ENCODE measurements at places on chromosomes 16 and 17.

GRCh38 chr17:79955167-79955549 lies 80.5 kb downstream of the TBC1D16 start:
- no peak for DNase-seq

DNA sequence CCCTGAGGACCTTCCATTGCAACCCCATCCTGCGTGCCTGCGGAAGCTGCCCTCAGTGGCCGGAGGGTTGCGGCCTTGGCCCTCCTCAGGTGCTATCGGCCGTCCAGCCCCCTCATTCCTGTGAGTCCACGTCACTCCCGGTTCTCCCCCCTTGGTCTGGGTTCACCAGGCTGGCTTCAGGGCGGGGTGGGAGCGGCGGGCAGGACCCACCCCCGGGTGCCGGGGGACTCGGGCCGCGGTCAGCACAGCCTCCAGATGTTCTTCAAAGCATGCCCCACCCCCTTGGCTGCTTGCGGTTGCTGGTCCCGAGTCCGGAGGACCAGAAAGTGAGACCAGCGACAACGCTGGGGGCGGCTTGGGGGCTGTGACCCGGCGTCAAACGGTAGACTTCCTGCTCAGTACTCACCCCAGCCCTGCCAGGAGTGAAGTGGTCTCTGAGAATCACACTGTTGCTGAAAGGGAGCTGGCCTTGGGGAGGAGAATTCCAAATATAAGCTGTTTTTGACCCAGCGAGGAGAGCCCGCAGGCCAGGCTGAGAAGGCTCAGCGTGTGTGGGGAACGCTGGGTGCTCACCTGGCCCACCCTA lies 4.5 kb downstream of the ZNF469 start:
- DNase-seq, result no peak

- peak; percentile 69 for DNase-seq
Measured at GRCh38 chr16:66549284-66550131, at the start of gene TK2. Gene TK2 (minus strand): TSS chr16:66550122. CDS start chr16:66550061, 61 bp downstream.

DNA sequence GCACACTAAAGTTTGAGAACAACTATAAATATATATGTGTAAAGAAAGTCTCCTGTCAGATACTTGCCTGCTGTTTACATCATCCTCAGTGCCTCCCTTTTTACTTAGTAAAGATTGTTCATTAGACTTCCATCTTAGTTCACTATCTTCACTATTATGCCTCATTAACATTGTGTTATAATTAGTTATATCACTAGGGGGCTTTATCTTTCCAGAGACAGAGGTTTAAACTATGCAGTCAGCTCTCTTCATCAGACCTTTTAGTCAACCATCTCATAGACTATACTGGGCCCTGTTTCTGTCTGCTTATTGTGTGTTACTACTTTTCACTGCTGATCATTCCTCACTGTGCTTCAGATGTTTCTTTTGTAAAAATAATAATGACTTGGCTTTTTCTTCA lies 630.8 kb upstream of the KIF2B start:
- DNase-seq, result no peak

GRCh38 chr16:69463876-69464275 lies 39.5 kb downstream of the CYB5B start:
- no peak for DNase-seq

GRCh38 chr17:17141860-17142552 lies 64.1 kb downstream of the PLD6 start:
- peak; percentile 32 for DNase-seq

DNA sequence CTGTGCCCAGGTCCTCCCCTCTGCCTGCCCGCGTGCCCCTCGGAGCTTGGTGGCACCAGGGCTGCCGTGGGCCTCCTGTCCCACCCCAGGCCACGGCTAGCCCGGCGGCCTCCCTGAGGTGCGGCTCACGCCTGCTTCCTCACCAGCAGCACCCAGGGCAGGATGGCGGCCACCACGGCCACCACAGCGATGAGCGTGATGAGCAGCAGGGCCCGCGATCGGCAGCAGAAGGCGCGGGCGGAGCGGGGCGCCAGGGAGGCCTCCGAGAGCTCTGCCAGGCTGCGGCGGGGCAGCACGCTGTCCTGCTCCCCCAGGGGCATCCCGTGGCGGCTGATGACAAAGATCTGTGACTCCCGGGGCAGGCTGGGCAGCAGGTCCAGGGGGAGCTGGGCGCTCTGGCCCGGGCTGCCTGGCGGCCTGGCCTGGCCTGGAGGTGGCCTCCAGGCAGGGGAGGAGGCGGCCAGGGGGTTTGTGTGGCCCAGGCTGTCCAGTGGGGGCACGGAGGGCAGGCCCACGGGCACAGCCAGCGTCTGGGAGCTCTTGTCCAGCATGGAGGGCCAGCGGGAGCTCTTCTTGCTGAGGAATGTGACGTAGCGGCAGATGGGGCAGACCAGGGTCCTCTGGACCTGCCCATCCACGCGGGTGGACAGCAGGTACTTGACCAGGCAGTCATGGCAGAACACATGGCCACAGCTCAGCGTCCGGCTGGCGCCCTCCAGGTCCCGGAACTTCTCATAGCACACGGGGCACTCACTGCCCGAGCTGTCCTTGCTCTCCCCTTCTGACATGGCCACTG lies 4.8 kb downstream of the RNF222 start:
- no peak for DNase-seq

- DNase-seq, result no peak
Measured at GRCh38 chr16:47664653-47665325, 203.7 kb downstream of the PHKB start.

DNA sequence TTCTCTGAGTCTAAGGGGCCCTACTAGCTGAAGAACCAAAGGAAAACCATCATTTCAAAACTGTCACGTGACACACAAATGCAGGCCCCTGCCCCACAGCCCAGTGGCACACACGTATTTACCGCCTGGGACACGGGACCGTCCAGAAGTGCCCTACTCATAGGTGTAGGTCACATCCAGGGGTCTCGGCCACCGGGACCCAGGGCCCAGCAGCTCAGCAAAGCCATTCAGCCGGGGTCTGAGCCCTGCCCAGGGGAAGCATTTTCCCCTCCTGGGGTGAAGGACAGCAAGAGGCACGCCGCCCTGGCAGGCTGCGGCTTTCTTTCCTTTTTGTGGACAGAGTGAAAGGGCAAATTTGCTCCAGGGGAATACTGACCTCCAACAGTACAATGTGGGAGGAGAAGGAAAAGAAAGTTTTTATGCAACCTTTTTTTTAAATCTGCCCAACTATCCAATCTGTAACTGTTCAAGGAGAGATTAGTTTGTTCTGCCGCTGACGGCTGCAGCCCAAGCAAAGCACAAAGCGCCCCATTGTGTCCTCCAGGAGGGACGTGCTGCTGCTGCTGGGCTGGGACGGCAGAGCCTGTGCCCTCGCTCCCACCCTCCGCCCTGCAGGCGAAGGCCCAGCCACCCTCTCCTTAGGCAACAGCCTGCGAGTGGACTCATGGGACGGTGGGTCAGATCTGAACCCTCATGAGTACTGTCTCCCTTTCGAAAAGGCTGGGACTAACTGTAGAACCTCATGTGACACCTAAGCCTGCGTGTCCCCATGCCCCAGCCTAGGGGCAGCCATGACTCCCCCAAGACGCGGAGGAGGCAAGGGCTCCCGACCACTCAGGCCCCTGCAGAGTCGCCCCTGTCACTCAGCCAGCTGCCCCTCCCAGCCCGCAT lies 21.3 kb downstream of the SLC7A5 start:
- no peak for DNase-seq

DNA sequence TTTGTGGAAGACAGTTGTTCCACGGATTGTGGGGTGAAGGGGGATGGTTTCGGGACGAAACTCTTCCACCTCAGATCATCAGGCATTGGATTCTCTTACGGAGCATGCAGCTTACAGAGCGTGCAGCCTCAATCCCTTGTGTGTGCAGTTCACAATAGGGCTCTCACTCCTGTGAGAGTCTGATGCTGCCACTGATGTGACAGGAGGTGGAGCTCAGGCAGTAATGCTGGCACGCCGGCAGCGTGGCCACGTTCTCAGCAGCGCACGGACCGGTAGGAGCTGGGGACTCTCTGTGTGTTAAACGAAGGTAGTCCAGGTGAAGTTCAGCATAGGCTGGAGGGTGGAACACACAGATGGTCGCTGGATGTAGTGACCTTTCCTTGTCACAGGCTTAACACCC lies 37.8 kb downstream of the SEC14L1 start:
- no peak for DNase-seq

DNA sequence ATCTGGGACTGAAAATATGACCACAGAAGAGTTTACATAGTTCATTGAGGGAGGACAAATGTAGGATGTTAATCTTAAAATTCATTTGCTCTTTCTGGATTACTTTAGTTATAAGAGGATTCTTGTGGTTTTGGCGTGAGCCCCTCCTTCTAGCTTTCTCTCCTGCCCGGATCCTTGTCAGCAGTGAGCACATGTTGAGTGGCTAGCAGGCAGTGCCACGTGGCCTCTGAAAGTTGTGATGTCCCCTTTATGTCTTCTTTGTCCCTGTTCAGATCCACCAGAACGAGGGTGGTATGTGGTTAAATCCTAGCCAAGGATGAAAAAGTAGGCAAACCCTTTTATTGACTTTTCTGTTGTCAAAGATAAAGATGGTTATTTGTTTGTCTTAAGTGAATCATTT lies 83.8 kb downstream of the GNAO1 start:
- no peak for DNase-seq

DNA sequence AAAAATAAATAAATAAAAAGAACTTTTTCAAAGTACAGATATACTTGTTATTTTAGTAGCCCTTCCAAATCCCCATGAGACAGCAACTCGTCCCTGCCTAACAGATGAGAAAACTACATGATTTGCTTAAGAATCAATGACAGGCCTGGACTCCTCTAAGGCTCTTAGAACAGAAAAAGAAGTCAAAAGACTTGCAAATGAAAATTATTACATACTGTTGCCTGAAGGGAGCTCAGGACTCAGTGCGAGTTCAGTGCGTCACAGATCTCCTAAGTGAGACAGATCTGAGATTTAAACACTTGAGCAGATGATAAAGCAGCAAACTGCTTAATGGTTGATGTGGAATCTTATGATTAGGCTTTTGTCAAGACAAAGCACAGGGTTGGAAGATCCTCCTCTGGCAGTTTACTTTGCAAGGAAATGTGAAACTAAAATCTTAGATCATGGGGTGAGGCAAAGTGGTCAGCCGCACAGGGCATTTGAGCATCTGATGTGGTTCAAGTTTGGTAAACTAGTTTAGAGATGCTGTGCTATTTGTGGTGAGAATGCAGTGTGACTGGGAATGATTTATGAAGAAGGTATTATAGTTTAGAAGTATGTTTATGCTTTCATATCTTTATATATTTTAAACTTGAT lies 138.1 kb downstream of the TRIM37 start:
- DNase-seq, result peak; percentile 15

DNA sequence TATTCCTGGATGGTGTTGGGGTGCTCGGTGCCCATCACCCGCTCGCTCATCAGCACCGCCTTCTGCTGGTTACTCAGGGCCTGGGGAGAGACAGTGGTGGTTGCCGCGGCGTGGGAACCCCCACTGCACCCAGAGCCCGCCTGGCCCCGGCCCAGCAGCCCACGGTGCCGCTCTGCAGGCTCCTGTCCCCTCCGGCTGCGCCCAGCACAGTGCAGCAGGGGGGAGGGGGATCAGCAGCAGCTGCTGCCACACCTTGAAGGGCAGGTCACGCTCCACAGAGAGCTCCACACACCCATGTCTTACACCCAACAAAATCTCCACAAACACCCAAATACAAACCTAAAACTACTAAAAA lies 18.8 kb downstream of the CLUH start:
- no peak for DNase-seq

- no peak for DNase-seq
Measured at GRCh38 chr17:77602062-77602746, 356.3 kb upstream of the TNRC6C start.

Data from CD8-positive, alpha-beta memory T cell (primary cell).